ENCODE measurements at places on chromosomes 6 and 20.

GRCh38 chr6:138772596-138773176, 883 bp upstream of the CCDC28A start:
- DNase-seq = no peak

GRCh38 chr6:122839906-122840305, 50.8 kb downstream of the SMPDL3A start:
- DNase-seq = no peak

DNA sequence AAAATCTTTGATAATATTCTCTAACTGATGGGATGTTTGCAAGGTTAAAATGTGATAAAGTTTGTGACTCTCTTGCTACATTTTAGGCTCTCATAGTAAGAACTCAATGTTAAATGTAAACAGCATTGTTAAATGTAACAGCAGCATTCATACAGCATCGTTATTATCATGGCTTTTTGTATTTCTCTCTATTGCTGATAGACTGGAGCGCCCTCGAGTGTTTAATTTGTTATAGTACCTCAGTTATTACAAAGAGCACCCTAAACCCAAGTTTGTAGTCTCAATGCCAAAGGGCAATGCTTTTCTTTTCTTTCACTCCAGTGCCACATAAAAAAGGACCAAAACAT, 14.9 kb upstream of the TTPAL start:
- DNase-seq = no peak

DNA sequence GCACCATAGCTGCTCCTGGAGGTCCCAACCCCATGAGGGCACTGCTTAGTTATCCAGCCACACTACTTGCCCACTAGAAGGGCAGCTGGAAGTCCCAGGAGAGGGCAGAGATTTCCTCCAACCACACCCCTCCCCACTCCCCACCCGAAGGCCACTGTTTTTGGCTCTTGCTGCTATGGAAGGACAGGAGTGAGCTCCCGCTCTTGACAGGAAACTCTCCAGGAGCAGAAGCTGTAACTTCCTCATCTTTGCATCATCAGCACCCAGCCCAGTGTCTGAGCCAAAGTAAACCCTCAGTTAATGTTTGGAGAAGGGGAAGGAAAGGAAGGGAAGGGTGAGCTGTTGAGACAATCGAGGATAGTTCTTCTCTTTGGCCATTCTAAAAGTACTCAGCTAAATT, 120.7 kb downstream of the MTFR2 start:
- no peak for DNase-seq

DNA sequence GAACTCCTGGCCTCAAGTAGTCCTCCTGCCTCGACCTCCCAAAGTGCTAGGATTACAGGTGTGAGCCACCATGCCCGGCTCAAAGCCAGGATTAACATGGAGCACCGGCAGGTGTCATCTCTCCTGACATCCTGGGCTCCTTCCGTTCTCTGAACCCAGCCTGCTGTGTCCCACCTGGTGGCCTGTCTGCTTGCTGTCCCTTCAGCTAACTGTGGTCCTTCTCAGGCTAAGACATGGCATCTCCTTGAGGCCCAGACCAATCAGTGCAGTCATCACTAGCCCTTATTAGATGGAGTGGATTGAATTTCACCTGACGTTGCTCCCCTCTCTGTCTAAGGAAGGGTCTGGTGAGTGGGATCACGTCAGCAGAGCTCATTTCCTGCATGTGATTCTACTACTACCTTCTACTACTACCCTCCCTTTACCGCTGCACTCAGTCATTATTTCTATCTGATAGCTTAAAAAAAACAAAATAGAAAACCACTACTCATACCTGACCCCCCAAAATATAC, 28.0 kb upstream of the SYNJ2 start:
- no peak for DNase-seq

DNA sequence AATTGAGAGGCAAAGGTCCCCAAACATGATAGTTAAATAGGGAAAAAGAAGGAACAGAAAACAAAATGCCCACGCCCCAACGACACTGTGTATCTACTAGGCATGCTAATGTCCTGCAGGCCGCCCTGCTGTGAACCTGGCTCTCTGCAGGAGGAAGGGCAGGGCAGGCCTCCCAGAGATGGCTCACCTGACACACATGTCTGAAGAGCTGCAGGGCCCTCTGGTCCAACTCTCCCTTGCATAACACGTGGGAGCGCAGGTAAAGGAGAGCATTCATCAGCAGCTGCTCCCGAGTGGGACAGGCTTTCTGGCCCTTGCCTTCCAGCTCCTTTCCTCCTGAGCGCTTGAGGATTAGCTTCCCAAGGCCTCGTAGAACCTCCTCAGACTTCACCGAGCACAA, 53.7 kb upstream of the LYRM2 start:
- DNase-seq = no peak

GRCh38 chr6:61210549-61210948, 1075.5 kb downstream of the KHDRBS2 start:
- DNase-seq = no peak

GRCh38 chr6:83417880-83418663, 12.8 kb downstream of the ME1 start:
- no peak for DNase-seq

DNA sequence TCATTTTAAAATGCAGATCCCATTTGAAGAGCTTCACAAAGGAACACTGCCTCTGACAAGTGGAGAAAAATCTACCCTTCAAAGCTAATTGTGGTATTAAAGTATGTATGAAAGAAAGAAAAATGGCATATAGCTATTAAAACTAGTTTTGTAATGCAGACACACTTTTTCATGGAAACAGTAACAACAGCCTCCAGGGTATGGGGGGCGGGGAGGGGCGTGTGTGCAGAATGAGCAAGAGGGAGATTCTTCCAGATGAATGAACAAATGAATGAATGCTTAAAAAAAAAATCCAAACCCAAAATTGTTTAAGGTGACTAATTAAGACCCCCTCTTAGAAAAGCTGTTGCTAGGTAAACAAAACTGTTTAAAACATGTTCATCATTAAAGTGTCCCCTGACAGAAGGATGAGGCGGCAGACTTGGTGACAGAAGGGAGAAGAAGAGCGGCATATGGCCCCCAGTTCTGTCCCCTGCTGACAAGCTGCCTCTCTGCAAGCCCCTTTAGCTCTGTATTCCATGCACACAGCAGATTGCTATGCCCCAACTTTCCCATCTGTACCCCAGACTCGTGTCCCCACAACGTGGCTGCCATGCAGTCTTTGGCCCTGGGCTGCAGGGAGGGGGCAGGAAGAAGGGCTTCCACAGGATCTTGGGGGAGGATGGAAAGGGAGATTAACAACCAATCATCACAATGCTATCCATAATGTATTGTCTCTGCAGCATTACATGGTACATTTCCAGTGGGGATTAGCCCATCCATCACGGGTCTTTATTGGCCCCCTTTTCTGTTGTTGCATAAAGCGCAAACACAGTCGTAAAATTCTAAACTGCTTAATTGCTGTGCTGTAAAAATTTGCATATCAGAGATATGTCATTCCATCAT, 108.4 kb upstream of the OLIG3 start:
- no peak for DNase-seq

GRCh38 chr6:22001396-22002027, 295.3 kb downstream of the PRL start:
- DNase-seq = no peak

DNA sequence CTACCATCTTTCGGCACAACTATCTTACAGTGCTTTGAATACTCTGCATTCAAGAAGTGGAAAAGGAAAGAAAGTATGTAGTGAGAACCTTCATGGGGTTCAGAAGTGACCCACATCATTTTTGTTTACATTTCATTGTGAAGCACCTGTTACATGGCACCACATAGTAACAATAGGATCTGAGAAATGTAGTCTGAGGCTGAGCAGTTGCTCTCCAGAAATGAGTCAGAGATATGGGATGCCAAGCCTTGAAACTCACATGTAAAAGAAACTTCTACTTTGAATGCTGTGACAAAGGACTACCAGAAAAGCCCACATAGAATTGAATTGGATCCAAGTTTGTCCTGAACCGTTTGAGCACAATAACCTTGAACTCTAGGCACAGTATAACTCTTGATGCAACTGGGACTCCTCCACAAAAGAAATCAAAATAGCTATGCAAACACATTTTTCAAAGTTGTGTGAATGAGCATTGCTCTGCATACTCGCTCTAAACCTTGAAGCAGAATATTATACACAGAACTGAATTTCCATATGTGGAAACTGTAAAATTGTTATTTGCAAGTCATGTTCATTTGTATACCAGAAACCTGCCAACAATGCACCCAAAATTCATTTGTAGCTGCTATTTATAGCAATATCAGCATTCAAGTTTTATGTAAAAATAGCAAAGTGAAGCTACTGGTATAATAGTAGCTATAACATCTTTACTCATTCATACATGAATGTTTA, 400.9 kb upstream of the POU3F2 start:
- no peak for DNase-seq

DNA sequence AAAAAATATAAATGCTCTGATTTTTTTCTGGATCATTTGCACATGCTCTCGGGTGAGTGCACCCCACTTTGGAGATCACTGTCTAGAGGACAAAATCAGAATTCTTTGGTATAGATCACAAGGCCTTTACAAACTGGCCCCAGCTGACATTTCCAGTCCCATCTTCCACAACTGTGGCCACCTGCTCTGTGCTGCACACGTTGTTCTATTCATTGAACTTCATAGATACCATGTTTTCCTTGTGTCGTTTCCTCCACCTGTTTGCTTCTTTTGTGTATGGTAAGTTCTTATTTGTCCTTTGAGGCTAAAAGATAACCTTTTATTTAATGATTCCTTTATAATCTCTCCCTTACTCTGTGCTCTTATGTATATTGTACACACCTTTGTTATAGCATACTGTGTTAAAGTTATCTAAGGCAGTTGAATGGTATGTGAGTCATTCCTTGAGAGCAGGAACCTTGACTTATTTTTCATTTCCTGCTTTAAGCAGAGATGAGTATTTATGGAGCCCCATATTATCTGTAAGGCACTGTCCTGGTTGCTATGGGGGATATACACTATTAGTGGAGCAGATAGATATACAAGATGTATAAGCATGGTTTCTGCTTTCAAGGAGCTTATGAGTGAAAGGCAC, 12.0 kb upstream of the SLC17A5 start:
- DNase-seq = no peak

- no peak for DNase-seq
Measured at GRCh38 chr6:81565071-81565470, 187.4 kb downstream of the TENT5A start.

DNA sequence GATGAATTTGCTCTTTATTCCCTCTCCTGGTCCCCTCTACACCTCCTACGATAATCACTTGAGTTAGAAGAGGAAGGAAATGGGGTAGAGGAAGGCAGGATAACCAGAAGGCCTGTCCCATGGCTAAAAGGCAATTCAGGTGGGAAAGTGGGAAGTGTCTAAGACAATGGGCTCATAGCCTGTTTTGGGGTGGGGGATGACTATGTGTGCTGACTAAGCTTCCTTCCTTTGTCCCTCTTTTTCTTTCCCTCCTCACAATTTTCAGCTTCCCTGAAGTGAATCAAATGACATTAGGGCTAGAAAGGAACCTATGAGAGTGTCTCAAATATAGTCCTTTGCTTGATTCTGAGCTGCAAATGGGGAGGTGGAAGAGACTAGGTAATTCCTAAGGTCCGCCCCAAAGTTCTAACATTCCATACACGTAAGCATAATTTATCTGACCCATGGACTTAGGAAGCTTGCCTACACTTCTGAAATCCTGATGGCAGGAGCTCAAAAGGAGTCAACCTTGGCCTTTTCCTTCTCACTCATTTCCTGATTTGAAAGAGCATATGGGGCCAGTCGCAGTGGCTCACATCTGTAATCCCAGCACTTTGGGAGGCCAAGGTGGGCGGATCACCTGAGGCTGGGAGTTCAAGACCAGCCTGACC, 24.3 kb downstream of the EDEM2 start:
- no peak for DNase-seq

DNA sequence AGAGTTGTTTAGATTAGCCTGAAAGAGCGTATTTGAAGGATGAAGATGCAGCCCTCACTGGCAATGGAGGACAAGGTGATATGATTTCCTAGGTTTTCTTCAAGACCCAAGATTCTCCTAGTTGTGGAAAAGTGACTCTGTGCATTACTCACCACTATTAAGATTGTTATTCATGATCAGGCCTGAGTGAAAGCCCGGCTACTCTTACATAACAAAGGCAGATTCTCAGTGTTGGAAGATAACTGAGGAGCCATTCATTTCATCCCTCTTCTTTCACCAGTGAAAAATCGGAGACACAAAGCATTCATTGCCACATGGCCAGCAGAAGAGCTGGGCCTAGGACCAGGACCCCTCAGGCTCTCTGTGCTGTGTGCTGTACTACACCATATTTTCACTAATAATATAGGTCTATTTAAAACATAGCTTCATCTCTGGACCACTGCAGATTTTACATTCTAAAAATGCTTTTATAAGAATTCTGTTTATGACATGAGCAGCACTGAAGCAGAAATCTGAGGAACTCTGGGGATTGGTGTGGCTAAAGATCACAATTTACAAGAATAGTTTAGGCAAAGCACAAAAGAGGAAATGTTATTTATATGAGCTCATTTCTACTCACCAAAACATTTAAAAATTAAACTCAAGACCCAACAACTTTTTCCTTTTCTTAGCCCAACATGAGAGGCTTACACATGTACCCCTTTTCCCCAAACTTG, 181.9 kb upstream of the CCN2 start:
- no peak for DNase-seq

GRCh38 chr6:33404884-33405283, 5.9 kb upstream of the PHF1 start:
- no peak for DNase-seq

DNA sequence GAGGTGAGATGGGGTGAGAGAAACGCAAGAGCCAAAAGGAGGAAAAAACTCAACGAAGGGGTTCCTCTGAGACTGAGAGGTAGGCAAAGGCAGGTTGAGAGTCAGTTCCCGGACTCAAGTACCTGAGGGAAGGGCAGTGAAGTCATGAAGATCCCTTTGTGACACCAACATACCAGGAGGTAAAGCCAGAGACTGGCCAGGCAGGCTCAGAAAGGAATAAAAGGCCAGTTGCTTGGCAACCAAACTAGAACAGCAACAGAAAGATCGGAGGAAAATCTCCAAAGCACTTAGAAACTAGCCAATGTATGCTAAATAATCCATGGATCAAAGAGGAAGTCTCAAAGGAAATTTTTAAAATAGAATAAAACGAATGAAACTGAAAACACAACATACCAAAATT, 209.8 kb upstream of the PROKR2 start:
- no peak for DNase-seq

GRCh38 chr20:11766961-11767360, 150.7 kb upstream of the BTBD3 start:
- peak; percentile 54 for DNase-seq

DNA sequence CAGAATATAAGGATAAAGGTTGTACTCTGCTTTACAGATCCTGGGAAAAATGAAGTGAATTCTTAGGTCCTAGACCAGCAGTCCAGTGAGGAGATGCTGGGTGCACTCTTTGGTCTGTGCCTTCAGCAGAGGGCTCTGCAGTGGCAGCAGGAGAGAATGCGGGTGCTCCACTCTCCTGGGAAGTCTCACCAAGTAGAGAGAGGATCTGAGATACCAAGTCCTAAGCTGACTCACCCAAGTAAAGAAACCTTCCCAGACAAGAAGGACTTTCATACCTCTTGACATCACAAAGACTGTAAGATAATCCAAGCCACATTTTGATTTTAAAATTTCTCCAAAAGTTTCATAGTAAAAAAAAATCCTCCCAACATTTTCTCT, 116.9 kb upstream of the EMILIN3 start:
- DNase-seq = no peak

GRCh38 chr6:38020593-38020992, 201.1 kb downstream of the ZFAND3 start:
- DNase-seq = no peak

GRCh38 chr6:31769684-31770371, 7.3 kb downstream of the VWA7 start:
- DNase-seq = peak; percentile 20
